Chondrocyte (in vitro differentiated cells): ENCODE measurements at places on chromosomes 6 and 20.

DNA sequence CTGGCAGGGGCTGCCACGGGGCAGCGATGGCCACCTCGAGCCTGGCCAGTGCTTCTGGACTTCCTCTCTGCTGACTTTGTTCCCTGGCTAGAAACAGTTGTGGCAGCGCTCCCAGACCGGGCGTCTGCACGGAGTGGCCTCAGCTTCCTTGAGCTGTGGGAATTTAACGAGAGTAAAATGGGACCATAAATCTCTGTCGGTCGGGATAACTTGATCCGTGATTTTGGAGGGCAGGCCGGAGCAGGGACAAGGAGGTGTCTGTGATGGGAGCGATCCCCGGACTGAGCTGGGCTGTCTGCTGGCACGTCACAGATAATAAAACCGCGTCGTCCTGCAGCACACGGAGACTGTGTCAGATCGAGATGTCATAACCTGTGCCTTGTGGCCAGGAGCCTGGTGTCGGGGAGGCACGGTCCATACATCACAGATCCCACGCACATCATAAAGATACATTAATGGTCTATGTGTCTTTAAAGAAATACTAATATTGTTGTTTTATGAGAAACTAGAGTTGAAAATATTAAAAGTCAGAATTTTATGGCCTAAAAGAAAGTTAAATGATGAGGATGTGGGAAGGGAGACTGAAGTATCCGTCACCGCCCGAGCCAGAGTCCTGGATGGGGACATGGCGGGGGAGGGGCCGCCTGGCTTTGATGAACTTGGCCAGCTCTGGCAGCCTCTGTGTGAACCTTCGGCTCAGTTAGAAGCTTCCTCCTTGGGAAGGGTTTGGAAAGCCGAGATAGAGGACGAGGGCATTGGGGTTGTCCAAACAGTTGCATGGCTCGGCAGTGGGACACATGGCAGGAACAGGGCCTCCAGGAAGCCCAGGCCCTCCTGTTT, 6.5 kb upstream of the RBBP8NL start:
- no peak for DNase-seq

DNA sequence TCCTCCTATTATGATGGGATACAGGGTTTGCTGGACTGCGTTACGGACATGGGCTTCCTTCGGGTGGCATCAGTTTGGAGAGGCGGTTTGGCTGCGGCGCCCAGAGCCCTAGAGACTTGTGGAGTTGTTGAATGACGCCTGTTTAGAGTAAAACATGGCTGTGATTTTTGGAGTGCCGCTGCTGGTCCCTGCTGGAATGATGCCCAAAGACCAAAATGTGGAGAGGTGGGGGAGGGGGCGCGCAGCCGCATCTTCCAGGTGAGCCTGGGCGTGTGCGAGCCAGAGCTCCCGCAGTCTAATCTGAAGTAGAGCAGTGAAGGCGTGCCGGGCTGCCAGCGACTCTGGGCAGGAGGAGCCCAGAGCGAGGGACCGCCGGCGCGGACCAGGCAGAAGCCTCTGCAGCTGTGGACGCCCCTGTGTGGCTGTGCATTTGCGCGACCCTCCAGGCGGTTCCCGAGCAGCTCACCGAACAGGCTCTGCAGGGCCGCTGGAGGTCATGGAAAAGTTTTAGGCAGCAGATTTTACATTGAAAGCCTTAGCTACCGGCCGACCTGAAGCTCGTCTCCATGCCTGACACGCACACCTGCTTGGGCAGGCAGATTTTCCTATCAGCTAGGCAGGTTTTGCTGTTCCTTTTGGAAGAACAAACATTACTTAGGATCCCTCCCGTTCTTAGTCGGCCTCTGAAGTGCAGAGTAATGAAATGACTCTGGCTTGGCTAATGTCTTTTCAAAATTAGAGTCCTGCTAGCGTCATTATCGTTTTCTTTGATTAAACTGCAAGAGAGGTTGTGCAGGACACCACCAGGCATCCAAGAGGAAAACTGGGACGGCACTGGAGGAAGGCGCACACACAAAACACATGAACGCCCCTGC, 298.2 kb downstream of the PHACTR1 start:
- no peak for DNase-seq

- DNase-seq = no peak
These were observed 1.6 kb downstream of the TRDN start for GRCh38 chr6:123635144-123635543.

DNA sequence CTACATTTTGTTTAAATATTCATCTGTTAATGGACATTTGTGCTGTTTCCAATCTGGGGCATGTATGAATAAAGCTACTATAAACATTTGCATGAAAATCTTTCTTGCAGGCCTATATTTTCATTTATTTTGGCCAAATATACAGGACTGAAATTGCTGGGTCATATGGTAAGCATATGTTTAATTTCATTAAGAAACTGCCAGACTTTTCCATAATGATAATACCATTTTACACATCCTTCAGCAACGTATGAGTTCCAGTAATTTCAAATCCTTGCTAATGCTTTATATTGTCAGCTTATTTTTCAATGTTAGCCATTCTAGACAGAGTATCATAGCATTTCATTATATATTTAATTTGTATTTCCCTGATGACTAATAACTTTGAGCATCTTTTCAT, 51.0 kb downstream of the GPR6 start:
- no peak for DNase-seq

DNA sequence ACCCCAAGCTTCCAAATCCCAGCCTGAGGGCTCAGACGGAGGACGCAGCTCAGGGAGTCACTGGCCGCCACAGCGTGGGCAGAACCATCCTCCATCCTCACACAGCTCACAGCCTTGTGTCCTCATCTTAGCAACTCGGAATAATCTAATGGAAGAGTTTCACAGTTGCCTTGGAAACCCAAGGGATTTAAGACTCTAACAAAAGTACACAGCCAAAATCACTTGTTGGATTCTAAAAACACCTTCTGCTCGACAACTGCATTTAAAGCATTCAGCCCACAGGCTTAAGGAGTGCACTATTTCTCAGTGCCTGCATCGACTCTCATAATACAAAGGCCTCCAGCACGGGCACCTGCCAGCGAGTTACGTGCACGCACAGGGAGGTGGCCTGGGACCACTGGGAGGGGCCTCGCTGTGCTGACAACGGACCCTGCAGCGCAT, 45.4 kb downstream of the ZBTB46 start:
- DNase-seq = no peak

- no peak for DNase-seq
These were observed 28.4 kb downstream of the IL20RA start for GRCh38 chr6:137016356-137016755.

GRCh38 chr6:142857233-142857761, 87.7 kb downstream of the HIVEP2 start:
- no peak for DNase-seq

DNA sequence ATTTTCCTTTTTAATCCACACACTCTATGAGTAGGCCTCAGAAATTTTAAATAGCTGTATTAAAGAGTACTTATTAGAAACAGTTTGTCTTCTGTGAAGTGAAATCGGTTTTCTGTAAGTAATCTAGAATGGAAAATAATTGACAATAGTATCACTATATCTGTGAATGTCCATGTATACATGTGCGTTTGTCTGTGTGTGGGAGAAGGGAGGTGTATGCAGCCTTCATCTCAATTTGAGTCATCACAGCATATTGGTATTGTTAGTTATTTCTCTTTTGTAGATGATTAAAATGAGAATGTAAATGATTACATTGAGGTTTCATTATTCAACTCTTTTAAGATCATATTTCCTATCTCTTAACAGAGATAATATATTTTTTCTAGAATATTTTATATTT, 206.0 kb downstream of the EYS start:
- DNase-seq = no peak

DNA sequence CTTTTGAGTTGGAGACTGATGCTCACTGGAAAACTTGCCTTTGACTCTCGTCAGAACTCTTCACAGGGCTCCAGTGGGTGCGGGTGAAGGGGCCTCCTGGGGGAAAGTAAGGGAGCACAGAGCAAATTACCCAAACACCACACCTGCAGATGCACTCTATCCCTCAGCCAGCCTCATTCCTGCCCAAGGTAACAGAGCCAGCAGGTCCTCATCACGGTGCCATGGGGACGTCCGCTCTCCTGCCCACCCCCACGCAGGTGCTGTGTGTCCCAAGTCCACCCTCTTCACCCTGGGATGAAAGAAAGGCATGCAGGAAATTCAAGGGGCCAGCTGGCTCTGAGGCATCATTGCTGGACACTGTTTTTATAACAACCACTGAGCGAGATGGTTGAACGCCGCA, 269.0 kb downstream of the SMOC2 start:
- DNase-seq = no peak

- DNase-seq = no peak
These were observed 11.9 kb upstream of the QKI start for GRCh38 chr6:163402616-163403015.

GRCh38 chr6:106728296-106728870, 99.0 kb downstream of the QRSL1 start:
- no peak for DNase-seq

DNA sequence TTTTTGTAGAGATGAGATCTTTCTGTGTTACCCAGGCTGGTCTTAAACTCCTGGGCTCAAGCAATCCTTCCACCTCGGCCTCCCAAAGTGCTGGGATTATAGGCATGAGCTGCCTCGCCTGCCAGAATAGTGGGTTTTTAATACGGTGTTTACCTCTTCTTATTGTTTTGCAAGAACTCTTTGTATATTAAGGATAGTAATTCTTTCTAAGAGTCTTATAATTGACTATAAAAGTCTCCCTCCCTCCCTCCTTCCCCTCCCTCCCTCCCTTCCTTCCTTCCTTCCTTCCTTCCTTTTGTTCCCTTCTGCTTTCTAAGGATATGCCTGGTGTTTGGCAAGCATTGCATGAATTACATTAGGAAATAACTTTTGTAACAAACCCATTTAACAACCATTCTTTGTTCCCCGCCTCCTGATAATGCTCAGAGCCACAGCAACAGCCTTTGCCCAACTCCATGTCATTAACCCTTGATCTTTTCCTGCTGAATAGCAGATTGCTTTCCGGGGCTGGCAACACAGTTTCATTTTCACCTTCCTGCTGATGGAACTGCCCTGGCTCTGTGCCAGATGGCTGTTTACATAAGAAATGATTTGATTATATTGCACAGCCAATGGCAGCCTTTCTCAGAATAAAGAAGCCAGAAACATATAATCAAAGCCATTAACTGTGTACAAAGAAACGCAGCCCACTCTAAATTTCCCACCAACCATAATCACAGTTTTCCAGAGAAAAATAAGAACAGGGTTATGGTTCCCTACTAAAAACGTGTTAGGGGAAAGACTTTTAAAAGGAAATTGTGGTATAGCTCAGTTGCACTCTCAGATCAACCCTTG, 143.7 kb upstream of the PTPN1 start:
- no peak for DNase-seq

GRCh38 chr6:43742931-43743632, 26.9 kb upstream of the VEGFA start:
- DNase-seq = peak; percentile 39

DNA sequence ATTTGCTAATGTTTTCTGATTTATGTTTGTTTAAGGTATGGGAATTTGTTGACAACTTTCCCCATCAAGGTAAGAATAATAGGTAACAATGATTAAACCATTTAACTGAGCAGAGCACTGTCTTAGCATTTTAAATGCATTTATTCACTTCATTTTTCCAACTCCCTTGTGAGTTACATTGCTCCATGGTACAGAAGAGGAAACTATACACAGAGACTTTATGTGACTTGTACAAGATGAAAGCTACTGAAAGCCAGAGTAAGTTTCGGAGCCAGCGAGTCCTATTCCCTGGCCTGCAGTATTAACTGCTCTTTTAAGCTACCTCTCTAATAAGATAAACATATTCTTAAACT, 708.8 kb downstream of the HDGFL1 start:
- no peak for DNase-seq

- DNase-seq = no peak
These were observed 17.8 kb downstream of the WDR27 start for GRCh38 chr6:169684056-169684455.

- DNase-seq = no peak
These were observed 44.3 kb downstream of the FOXC1 start for GRCh38 chr6:1654054-1654453.

DNA sequence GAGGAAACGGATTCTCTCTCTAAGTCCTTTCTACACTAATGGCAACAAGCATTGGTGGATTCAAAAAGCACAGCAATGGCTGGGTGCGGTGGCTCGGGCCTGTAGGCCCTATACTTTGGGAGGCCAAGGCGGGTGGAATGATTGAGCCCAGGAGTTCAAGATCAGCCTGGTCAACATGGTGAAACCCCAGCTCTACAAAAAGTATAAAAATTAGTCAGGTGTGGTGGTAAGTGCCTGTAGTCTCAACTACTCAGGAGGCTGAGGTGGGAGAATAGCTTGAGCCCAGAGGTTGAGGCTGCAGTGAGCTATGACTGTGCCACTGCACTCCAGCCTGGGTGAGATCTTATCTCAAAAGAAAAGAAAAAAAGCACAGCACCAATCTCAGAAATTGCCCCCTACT, 19.3 kb downstream of the PAQR8 start:
- no peak for DNase-seq

DNA sequence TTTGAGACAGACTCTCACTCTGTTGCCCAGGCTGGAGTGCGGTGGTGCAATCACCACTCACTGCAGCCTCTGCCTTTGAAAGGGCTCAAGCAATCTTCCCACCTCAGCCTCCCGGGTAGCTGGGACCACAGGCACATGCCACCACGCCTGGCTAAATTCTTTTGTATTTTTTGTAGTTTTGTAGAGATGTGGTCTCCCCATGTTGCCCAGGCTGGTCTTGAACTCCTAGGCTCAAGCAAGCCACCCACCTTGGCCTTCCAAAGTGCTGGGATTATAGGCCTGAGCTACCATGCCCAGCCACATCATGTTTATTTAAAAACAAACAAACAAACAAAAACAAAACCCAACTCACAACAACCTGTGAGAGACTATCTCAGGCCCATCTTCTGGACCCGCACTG, 29.7 kb upstream of the APCDD1L start:
- DNase-seq = no peak

GRCh38 chr6:50187351-50187921, 137.7 kb upstream of the DEFB112 start:
- no peak for DNase-seq

DNA sequence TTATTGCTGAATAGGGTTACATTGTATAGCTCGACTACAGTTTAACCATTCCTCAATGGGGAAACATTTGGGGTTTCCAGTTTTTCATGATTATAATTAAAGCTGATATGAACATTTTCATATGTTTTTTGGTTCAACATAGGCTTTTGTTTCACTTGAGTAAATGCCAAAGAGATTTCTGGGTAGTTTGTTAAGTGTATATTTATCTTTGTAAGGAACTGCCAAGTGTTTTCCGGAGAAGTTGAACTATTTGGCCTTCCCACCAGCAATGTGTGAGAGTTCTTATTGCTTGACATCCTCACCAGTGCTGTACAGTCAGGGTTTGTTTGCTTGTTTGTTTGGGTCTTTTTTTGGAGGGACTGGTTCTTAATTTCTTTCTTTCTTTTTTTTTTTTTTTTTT, 83.7 kb upstream of the RALY start:
- DNase-seq = no peak
